ENCODE measurements at places on chromosomes 1 and 21.
A peak's percentile ranks its signal among the peaks of the same experiment; 100 is the strongest.

DNA sequence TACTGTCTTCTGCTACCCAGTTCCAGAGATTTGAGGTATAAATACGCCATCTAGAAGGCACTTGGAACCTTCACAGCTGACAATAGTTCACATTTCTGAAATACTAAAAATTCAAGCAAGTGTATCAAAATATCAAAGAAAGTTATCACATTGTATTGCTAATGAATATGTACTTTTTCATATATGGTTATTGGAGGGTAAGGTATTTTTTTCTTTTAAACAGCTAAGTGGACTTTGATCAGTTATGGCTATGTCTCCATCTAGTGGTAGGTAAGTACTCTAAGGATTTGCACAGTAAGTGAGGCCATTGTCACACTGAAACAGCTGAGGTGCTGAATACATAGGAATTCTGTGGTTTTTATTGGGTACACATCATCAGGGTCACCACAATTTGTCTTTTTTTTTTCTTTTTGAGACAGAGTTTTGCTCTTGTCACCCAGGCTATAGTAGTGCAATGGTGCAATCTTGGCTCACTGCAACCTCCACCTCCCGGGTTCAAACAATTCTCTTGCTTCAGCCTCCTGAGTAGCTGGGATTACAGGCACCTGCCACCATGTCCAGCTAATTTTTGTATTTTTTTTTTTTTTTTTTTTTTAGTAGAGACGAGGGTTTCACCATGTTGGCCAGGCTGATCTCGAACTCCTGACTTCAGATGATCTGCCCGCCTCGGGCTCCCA lies 49.1 kb upstream of the CR2 start:
- DNase-seq = no peak

DNA sequence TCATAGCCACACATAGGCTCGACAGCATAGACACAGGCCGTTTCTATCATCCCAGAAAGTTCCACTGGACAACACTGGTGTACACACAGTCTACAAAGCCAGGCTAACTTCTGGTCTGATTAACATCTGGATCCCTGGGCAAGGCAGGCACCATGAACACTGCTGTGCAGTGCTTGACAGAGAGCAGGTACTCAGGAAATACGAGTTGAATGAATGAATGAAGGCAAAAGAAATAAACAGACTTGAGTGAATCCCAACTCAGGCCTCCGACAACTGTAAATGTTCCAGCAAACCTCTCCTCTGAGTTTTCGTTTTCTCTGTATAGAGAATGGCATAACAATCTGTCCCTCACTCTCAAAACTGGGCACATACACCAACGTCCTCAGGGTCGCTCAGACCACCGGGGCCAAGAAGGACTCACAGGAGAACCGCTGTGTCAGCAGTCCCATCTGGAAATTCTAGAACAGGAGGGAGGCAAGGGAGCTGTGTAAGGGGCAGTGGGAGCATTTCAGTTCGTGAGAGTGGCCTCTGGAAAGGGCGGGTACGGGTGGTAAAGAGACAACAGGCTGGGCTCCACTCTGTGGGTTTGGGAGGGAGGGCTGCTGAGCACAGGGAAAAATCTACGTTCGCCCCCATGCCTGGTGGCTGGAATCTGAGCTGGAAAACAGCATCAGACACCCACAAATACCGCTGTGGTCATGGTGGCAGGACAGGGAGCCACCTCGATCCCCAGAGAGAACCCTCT lies 15.1 kb upstream of the ECE1 start:
- DNase-seq = no peak

DNA sequence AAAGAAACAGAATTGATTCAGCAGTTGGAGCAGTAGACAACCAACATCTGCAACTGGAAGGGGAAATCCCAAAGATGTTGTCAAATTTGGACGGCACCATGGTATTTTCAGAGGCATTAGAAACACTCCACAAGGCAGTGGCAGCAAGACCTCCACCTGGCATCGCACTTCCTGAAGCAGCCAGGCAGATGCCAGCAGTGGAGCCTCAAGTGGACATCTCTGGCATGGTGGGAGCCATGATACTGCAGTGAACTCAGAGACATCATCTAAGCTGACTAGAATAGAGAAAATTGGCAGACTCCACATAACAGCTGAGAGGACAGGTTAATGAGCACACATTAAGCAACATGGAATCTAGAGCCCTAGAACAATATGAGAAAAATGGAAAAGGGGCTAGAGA lies 33.9 kb upstream of the RGS8 start:
- no peak for DNase-seq

DNA sequence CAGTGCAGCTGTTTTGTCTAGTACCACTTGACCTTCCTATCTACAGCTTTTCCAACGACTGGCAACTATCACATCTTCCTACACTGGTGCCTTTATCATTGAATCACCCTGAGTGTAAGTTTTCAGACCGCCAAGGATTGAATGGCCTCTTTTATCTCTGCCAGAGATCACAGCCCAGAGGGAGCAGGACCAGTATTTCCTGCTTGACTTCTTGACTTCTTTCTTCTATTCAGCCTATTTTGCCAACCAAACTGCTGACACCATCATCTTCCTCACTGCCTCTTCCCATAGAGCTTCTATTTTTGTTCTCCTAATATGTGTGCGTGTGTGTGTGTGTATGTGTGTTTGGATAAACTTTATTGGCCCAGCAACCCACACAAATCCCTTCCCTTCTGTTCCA lies 53.8 kb downstream of the SERBP1 start:
- DNase-seq = no peak

- DNase-seq = peak; percentile 74
Measured at GRCh38 chr1:206803221-206803730, 31.0 kb upstream of the IL10 start.

DNA sequence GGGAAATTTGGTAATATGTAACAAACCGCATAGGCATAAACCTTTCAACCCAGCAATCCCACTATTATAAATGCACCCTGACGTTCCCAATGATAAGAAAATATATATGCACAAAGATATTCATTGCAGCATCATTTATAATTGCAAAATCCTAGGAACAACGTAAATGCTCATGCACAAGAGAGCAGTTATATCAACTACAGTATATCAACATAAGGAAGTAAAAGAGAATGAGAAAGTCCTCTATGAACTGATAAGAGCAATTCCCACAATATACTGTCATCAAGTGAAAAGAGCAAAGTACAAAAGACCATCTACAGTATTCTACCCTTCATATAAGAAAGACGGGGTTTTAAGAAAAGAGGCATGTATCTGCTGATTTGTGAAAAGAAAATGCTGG lies 229.9 kb downstream of the SLC45A1 start:
- no peak for DNase-seq

GRCh38 chr1:71921204-71921603 lies 361.1 kb downstream of the NEGR1 start:
- no peak for DNase-seq

DNA sequence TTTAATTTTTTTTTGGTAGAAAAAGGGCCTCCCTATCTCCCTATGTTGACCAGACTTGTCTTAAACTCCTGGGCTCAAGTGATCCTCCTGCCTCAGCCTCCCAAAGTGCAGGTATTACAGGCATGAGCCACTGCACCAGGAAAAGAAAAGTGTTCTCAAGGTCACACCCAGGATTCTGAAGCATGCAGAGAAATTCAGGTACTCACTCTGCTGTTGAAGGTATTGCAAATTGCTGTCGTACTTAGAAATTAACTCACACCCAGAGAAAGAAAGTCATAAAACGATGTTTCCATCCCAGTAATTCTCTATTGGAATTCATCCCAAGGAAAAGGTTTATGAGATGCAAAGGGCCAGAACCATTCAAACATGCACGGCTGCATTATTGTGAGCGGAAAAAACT lies 73.7 kb downstream of the DHRS3 start:
- no peak for DNase-seq

DNA sequence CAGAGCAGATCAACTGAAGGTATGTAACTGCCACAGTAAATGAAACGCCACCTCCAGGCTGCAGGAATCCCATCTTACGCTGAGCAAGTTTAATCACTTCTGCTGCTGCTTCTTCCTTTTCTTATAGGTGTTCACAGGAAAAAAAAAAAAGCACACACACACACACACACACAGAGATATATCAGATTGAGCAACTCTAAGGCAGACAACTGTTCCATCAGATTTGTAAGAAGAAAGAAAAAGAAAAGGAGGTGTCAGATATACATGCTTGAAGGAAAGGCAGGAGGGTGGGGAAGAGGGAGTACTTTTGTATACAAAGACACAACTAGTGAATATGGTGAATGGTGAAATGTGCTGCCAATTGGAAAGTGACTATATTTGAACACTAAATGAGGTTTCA lies 28.6 kb downstream of the DSTYK start:
- no peak for DNase-seq

DNA sequence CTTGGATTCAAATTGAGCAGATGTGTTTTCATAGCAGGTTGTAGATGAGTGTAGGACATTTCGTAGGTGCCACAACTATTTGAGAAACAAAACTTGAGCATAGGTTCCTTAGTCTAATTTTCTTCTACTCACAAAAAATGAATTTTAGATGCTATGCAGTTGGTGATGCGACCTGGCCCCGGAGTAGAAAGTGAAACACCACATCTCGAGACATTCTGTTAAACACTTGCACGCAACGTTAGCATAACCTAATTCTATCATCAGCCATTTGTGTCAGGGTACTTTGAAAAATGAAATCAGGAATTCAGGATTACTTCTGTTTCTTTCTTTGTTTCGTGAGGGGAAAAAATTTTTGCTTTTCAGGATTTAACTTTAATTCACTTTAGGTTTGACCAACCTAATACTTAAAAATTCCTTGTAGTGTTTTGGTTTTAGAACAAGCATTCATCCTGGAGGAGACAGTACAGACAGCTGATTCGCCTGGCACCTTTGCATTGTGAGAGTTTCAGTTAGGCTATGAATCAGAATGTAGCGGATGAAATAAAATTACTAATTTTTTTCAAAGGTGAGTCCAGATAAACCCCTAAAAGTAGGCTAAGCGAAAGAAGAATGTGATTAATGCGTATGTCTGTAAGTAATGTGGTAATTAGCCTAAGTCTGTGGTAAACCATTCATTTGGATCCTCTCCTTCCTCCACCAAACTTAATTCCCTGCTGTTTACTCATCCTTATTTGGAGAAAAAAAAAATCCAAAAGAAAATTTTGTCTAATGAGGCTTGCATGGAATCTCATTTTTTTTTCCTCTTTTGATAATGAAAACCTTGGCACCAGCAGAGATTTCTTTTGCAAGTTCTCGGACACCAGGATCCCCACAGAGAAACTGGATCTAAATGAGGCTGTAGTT lies 44.9 kb downstream of the MAP3K21 start:
- no peak for DNase-seq

- no peak for DNase-seq
Measured at GRCh38 chr1:169860750-169861149, 32.9 kb downstream of the SCYL3 start.

GRCh38 chr21:26147535-26147934 lies 23.0 kb downstream of the APP start:
- DNase-seq = no peak

GRCh38 chr21:45088729-45089128 lies 14.3 kb downstream of the ADARB1 start:
- no peak for DNase-seq

- no peak for DNase-seq
Measured at GRCh38 chr1:5708346-5709245, 283.6 kb downstream of the NPHP4 start.

GRCh38 chr1:209767706-209768105 lies 11.9 kb downstream of the TRAF3IP3 start:
- no peak for DNase-seq

GRCh38 chr1:212127221-212127620 lies 91.7 kb downstream of the DTL start:
- DNase-seq = no peak

GRCh38 chr1:162080472-162081015 lies 11.1 kb downstream of the NOS1AP start:
- DNase-seq = no peak

- no peak for DNase-seq
Measured at GRCh38 chr1:54600947-54601721, 22.2 kb downstream of the FAM151A start.

GRCh38 chr1:105373681-105374080 lies 1624.0 kb downstream of the AMY1C start:
- no peak for DNase-seq

DNA sequence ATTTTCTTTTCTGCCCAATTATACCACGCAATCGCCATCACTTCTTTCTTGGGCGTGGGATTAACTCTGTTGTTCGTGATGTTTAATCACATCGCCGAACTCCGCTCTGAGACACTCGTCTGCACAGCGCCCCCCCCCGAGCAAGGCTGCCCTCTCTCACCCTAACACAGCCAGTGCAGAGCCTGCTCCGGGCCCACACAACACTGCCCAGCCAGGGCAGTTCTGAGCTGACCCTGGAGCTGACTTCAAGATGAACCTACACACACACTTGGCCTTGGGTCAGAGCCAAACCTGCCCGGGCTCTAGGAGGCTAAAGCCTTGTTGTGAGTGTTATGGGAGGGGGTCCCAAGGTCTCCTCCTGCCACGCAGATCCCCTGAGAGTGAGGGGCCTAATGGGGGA lies 64.6 kb upstream of the LRP8 start:
- no peak for DNase-seq
